ENCODE measurements at places on chromosomes 3 and 15.

GRCh38 chr3:144018776-144019175 is 47.2 kb downstream of the DIPK2A start:
- no peak for DNase-seq

GRCh38 chr3:153602801-153603200 is 440.8 kb downstream of the RAP2B start:
- DNase-seq: no peak

DNA sequence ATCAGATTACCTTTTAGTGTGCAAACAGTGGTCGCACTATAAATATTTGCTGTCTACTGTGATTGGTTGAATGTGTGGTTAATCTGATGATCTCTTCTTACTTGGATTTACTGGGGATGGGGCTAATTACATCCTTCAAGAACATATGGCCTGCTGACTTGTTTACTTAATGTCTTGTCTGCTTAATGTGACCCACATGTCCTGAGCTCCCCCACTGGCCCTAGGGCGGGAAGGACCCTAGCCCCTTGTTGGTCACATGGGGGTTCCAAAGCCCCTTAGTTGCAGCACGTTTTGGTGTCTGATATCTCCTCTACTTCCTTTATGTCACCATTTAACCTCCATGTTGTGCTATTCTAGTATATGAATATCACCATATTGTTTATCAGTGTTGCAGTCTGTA is 17.8 kb upstream of the P2RY12 start:
- no peak for DNase-seq

DNA sequence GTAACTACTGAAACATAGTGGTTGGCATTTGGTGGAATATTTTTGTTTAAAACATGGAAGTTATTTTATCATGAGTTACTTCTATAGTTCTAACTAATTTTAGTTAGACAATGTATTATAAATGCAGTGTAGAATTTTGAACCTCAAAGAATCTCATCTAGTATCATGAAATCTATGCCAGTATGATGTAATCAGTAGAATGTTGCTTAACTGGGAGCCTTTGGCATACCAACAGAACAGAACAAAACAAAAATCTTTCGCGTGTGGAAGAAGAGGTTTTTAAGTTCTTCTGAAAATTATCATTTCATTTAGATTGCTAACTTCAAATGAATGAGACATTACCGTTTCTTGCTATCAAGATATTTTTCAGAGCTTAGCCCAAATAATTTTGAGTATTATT is 98.4 kb upstream of the LRRFIP2 start:
- DNase-seq: no peak

DNA sequence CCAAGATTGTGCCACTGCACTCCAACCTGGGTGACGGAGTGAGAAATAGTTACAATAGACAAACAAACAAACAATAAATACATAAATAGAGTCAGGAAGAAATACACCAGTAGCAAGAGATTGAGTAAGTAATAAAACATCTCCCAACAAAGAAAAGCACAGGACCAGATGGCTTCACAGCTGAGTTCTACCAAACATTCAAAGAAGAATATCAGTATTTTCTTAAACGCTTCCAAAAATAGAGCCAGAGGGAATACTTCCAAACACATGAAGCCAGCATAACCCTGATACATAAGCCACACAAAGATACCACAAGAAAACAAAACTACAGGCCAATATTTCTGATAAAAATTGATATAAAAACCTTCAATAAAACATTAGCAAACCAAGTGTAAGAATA is 30.7 kb upstream of the IGSF10 start:
- DNase-seq: no peak

- no peak for DNase-seq
These were observed 2.9 kb upstream of the UQCRC1 start for GRCh38 chr3:48612309-48612708.

DNA sequence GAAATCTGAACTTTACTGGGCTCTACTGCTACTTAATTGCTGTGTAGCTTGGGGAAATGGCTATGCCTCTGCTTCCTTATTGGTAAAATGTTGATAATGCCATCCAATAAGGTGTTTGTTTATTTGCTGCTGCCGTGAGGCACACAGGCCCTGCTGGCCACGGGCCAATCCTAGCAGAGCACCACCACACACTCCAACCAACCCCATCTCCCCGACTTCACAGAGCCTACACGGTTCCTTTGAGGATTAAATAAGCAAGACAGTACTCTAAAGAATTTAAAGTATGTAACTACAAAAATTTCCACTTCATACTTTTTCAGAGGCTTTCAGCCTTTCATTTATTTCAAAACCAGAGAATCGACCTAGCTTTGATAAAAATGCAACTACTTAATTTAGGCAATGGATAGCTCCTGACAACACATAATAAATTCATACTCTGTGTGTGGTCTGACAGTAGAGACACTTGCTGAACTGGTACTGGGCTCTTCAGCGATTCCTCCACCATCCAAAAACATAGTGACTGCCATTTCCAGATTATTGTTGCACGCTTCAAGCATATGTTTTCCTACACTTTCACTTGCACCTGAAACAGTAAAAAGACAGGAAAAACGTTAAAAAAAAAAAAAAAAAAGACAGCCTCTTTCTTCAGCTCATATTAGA is 25.3 kb downstream of the UBXN7 start:
- no peak for DNase-seq

GRCh38 chr15:94324117-94324826 is 92.9 kb downstream of the MCTP2 start:
- peak; percentile 54 for DNase-seq

- DNase-seq: no peak
These were observed 181.4 kb downstream of the TBL1XR1 start for GRCh38 chr3:177015881-177016280.

DNA sequence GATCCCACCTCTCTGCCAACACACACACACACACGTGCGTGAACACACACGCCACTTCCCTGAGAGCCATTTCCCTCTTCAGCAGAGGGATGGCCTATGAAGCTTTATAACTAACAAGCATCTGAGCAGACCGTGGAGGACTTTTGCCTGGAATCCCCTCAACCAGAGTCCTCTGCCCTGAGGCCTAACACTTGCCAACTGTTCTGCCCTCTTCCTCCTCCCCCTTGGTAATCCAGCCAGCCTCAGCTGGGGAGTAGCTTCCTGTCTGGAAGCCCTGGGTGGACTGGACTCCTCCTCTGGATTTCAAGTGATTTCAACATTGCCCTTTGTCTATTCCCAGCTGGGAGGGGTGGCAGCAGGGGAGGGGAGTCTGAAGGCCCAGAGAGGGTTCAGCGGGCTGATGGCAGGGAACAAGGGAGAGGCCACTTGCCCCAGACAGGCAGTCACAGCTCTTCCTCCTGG is 68.4 kb upstream of the HACD2 start:
- DNase-seq: no peak

GRCh38 chr3:195771646-195772300 is 40.0 kb downstream of the MUC4 start:
- no peak for DNase-seq

GRCh38 chr15:93932164-93932776 is 299.1 kb upstream of the MCTP2 start:
- no peak for DNase-seq

DNA sequence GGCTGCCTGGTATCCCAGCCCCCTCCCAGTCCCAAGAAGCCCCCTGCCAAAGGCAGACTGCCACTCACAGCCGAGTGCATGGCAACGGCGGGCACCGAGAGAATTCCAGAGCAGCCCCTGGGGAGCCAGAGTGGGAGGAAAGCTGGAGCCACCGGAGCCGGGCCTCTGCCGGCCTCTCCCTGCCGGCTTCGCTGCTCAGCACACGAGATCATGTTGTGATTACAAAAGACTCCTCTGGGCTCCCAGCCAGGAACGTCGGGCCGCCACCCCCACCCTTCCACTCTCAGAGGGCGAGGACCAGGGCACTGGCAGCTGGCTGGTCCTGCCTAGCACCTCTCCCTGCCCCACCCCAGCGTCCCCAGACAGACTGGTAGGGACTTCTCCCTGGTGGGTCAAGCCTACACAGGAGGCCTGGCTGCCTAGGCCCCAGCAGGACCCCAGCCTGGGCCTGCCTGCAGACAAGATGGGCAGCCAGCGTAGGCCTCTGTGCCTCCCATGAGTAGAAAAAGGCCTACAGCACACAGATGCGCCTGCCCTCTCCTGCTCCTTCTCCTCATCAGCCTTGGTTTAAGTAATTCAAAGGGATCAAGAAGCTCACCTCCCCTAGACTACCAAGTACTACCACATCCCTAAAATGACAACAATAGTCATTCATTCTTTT is at the start of gene CCDC9B:
Gene CCDC9B, minus strand, starts transcription at position 200 of the 661 bp plus-strand sequence. Its CDS starts 120 bp downstream, at position 80.
- no peak for DNase-seq

DNA sequence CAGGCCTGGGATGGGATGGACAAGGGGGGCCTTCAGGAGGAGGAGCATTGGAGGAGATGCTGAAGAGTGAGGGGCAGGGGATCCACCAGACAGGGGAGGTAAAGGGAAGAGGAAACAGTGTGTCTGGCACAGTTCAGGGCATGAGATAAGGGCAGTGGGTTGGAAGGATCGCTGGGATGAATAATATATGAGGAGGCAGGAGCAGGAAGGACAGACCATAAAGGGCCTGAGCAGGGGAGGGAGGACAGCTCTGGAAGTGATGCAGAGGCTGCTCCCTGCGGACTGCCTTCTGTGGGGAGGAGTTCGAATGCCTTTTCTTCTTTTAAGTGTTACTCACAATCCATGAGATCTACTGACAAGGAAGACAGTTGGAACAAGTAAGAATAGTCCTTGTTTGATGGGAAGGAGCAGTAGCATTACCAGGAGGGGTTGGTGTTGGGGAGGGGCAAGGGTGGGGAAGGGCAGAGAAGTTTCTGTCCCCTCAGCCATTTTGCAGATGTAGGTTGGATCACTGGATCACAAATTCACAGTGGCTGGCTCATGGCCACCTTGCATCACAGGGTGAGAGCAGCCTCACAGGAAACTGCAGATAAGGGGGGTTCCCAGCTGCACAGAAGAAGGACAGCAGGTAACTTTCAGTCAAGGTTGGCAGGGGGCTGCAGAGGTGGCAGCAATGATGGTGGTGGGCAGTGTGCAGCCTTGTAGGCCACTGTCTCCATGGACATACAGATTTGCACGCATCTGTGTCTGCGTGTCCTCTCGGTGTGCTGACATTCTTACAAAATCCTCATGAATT is 91.9 kb upstream of the SNRPN start:
- DNase-seq: no peak

DNA sequence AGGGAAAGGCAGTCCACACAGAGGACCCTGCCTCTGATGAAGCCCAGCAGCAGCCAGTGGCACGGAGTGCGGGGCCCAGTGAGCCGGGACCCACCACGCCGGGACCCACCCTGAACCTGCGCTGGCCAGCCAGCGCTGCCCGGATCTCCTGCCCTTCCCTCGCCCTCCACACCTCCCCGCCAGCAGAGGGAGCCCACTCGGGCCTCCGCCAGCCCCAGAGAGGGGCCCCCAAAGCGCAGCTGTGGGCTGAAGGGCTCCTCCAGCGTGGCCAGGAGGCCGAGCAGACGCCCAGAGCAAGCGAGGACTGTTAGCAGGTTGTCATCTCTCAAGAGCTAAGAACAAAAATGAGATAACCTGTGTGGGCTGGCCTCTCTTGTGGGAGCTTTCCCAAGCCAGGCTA is 81.3 kb upstream of the ATP10A start:
- DNase-seq: no peak
